ENCODE measurements at places on chromosomes 7 and 10.

DNA sequence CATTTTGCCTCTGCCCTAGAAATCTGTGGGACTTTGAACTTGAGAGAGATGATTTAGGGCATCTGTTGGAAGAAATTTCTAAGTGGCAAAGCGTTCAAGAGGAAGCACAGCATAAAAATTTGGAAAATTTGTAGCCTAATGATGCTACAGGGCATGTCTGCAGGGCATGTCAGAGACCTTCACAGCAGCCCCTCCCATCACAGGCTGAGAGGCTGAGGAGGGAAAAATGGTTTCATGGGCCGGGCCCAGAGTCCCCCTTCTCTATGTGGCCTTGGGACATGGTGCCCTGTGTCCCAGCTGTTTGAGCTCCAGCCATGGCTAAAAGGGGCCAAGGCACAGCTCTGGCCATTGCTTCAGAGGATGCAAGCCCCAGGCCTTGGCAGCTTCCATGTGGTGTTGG is 203.0 kb downstream of the STK31 start:
- DNase-seq = no peak

- DNase-seq = no peak
Measured at GRCh38 chr7:11424006-11424405, 408.0 kb downstream of the THSD7A start.

DNA sequence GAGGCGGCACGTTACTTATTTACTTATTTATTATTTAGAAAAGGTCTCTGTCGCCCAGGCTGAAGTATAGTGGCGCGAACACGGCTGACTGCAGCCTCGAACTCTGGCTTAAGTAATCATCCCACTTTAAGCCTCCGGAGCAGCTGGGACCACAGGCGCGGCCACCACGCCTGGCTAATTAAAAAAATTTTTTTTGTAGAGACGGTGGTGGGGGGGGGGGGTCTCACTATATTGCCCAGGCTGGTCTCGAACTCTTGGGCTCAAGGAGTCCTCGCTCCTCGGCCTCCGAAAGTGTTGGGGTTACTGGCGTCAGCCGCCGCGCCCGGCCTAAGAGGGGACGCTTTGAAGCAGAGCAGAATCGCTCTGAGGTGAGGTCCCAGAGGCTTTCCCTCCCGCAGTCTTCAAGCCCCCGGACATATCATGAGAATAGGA is 675 bp upstream of the FRAT2 start:
- DNase-seq = no peak

DNA sequence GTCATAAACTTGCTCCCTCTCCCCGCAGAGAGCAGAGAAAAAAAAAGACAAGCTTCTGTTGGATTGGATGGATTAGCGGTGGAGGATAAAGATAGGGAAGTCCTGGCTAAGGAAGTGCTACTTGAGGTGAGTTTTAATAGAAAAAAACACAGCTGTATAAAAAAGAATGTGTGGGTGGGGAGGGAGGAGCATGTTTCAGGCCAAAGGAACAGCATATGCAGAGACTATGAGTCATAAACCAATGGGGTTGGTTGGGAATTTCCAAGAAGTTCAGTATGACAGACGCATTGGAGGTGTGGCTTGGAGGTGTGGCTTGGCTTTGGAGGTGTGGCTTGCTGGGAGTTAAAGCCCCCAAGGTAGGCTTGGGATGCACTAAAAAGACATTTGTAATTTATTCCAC is 103.0 kb upstream of the LSM8 start:
- peak; percentile 66 for DNase-seq

DNA sequence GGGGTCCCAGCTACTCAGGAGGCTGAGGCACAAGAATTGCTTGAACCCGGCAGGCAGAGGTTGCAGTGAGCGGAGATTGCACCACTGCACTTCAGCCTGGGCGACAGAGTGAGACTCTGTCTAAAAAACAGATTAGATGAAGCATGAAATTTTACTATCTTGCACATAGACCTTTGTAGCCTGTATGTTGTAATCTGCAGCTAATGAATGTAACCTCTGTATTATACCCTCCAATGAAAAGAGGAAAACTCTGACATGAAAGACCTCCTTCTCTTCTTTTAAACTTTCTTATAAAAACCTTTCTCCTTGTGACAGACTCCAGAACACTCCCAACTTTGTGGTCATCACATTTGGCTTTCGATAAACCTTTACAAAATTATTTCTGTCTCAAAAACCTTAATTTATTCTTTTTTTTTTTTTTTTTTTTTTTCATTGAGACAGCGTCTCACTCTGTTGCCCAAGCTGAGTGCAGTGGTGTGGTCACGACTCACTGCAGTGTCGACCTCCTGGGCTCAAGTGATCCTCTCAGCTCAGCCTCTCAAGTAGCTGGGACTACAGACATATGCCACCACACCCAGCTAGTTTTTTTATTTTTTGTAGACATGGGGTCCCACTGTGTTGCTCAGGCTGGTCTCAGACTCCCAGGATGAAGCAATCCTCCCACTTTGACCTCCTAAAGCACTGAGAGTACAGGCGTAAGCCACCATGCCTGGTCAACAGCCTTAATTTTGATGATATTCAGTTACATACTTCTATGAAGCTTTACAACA is 97.4 kb downstream of the SVOPL start:
- DNase-seq = peak; percentile 15

- no peak for DNase-seq
Measured at GRCh38 chr10:96021332-96021731, 22.1 kb upstream of the CCNJ start.

GRCh38 chr7:12570168-12570533 is 369 bp upstream of the SCIN start:
- DNase-seq = peak; percentile 32

Data from inflammatory macrophage treated with lipopolysaccharide for 4 hours (primary cell).